ENCODE measurements at places on chromosomes 3 and 15.

GRCh38 chr3:37987751-37988179, 2.8 kb upstream of the VILL start:
- DNase-seq: no peak

- no peak for DNase-seq
These were observed 8.9 kb downstream of the GPR149 start for GRCh38 chr3:154421083-154421482.

- DNase-seq: no peak
These were observed 1041.3 kb downstream of the ROBO1 start for GRCh38 chr3:78726545-78726944.

- no peak for DNase-seq
These were observed 426.7 kb upstream of the FRG2C start for GRCh38 chr3:75237477-75237876.

- DNase-seq: no peak
These were observed 10.9 kb downstream of the DISP2 start for GRCh38 chr15:40368719-40369473.

DNA sequence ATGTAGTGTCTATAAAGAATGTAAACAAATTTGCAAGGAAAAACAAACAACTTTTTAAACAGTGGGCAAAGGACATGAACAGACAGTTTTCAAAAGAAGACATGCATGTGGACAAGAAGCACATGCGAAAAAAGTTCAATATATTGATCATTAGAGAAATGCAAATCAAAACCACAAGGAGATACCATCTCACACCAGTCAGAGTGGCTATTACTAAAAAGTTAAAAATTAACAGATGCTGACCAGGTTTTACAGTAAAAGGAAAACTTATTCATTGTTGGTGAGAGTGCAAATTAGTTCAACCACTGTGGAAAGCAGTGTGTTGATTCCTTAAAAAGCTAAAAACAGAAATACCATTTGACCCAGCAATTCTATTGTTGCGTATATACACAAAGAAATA, 47.1 kb upstream of the LSAMP start:
- no peak for DNase-seq

DNA sequence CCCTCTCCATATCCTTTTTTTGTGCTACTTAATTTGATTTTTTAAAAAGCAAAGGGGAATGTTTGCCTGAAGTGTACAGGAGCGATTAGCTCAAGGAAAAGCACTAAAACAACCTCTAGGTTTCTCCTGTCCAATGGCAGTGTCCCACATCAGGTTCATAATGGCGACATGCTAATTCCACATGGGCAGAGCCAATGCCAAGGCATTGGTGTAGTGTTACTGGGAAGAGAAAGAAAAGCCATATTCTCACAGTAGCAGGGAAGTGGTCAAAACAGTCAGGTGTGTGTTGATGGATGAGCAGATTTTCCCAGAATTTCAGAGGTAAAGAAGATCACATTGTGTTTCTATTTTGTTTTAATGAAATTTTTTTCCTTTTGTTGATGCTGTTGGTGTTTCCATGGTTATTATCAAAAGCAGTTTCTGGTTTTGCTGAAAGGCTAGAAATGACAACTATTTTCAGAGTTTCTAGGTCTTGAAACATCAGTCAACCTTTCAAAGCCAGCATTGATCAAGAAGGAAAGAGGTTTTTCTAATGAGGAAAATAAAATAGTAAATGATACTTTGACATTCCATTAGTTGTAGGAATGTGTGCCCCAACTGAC, 65.2 kb downstream of the FNDC3B start:
- DNase-seq: no peak

GRCh38 chr3:189797103-189797750, 166.0 kb downstream of the TP63 start:
- DNase-seq: no peak

DNA sequence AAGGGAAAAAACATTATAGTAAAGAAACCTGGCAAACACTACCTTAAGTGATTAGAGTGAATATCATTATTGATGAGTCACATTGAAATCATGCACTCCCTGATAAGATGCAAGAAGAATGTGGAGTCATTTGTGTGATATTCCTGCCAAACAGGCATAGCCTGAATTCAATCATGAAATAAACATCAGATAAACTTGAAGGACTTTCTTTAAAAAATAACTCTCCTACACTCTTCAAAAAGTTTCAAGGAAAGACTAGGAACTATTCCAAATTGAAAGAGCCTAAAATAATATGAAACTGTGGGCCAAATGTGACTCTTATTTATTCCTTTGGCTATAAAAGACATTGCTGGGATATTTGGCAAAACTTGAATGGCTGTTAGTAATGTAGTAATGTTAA, 625.7 kb upstream of the LMCD1 start:
- DNase-seq: no peak

DNA sequence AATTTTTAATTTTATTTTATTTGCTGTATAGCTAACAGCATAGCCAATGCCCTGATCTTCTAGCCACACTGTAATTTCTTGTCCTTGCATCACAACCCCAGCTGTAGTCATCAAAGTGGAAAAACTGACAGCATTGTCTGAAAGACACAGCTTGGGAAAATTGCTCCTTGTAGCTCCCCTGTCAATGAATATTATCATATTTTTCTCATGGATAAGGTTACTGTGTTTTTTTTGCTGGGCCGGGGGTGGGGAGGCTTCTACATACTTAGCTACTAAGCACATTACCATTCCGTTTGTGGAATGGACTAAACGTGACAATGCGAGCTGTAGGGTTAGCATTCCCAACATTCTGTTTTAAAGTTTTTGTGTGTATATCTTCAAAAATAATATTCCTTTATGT, 381.3 kb downstream of the TIGIT start:
- DNase-seq: no peak

GRCh38 chr3:5165698-5166097, 21.8 kb upstream of the EDEM1 start:
- no peak for DNase-seq

- DNase-seq: no peak
These were observed 160.7 kb downstream of the SQOR start for GRCh38 chr15:45795440-45796069.

DNA sequence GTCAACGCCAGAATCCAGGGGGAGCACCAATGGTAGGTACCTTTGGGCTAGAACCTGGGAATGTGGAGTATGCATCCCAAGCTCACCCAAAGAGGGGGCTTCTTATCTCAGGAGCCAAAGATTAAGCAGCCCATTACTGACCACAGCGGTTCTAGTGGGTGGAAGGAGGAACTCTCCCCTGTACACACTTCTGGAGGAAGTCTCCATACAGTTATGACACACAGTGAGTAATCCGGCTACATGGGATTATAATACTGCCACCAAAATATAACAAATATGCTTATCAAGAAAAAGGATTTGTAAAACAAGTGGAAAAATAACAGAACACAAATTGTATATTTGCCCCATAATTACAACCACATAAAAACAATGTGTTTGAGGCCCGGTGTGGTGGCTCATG, 8.4 kb downstream of the MYO1E start:
- no peak for DNase-seq

DNA sequence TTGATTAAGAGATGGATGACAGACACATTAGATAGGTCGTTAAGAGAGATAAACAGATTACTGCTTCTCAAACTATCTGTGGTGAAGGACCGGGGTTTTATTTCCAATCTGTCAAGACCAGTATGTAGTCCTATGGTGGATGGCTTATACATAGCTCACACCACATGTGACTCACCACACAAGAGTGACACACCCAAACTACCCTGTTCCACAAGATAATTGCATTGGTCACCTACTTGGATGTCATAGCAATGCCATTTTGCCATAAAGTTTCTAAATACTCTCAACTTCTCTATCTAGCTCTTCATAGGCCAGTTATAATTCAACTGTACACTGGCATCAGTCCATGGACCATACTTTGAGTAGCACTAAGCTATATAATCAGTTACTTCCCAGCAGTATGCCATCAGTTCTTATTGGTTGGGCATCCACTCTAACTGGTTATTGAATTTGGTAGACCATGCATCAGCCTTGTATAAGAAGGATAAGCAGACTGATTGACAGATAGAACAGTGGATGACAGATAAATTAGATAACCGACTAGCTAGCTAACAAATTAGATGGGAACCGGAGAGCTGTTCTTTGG, 11.6 kb downstream of the WWTR1 start:
- no peak for DNase-seq

DNA sequence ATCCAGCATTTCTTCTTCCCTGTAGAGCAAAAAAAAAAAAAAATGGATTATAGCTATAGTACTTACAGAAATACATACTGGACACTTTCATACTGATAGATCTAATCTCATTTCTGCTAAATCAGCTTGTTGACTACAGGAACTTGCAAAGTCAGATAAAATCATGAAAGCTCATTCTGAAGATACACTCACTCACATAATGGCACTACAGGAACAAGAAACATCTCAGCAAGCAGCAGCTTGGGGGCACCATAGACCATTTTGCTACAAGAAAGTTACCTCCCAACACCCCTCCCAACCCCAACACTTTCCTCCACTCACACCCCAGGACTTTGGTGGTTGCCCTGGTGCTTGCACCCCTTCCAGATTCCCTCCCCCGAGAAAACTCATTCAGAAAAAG, 4.6 kb downstream of the MYH15 start:
- DNase-seq: no peak

- DNase-seq: no peak
These were observed 37.0 kb upstream of the PIK3R4 start for GRCh38 chr3:130783629-130784028.

GRCh38 chr3:15264486-15264885, 58.4 kb downstream of the CAPN7 start:
- no peak for DNase-seq

- no peak for DNase-seq
These were observed 440 bp downstream of the DCBLD2 start for GRCh38 chr3:98901119-98901391.

GRCh38 chr15:96135166-96136093, 195.1 kb upstream of the NR2F2 start:
- DNase-seq: no peak

GRCh38 chr3:141334627-141335250, 33.6 kb upstream of the ZBTB38 start:
- no peak for DNase-seq
